Stimulated activated CD8-positive, alpha-beta memory T cell treated with anti-CD3 and anti-CD28 coated beads, Interleukin-15, amount 100 ng/mL, for 1 hour (primary cell): ENCODE measurements at places on chromosomes 4 and X.
A peak's percentile ranks its signal among the peaks of the same experiment; 100 is the strongest.

DNA sequence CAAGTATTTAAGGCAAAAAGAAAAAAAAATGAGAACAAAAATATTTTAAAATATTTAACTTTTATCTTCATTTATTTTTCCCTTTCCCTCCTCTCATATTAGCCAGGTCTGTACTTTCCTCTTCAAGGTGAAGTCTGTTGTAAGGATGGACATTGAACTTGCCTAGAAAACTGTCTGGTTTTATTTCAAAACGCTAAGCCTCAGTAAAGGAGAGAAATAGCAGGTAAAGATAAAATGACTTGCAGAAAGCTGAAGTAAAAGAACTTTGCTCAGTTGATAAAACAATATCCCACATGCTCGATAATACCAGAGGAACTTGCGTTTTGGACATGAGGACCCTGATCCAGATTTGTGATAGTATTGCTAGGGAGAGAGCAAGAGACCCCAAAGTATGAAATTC is 28.6 kb upstream of the METAP1 start:
- no peak for DNase-seq

DNA sequence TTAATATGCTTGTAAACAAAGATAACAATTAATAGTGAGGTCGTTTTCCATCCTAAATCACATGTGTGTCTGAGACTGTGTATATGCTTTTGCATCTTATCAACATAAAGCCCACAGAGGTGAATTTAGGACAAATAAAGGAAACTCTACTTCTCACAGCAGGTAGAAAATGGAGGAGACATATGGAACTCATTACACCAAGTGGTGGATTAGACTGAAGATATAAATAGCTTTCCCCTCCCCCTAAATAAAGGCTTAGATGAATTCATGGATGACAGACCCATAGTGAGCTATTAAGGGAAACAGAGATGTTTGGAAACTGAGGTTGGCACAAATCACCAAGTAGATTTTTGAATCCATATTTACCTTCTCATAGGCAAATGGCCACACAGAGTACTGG is 79.7 kb downstream of the GRIA3 start:
- no peak for DNase-seq

GRCh38 chr4:146550161-146550560 is 28.4 kb upstream of the SLC10A7 start:
- no peak for DNase-seq

GRCh38 chr4:56409511-56410090 is 22.3 kb upstream of the AASDH start:
- DNase-seq = no peak

GRCh38 chr4:102348701-102349100 is 3.4 kb upstream of the SLC39A8 start:
- no peak for DNase-seq

DNA sequence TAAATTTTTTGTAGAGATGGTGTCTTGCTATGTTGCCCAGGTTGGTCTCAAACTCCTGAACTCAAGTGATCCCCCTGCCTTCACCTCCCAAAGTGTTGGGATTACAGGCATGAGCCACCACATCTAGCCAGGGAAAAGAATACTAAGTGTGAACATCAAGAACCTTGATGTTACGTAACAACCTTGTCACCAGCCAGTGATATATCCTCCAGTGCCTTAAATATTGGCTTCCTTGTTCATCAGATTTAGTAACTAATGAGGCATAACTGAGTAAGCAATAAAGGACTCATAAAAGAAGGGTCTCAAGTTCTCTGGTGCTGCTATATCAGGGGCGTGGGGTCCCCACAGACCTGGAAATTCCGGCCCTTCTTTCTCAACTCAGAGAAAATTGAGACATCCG is 60.5 kb upstream of the ENPEP start:
- DNase-seq = no peak

GRCh38 chrX:111411983-111412382 is at the start of gene DCX:
Gene DCX (minus strand): TSS chrX:111412192. CDS start chrX:111410398, 1,794 bp downstream.
- no peak for DNase-seq

GRCh38 chr4:75169427-75169826 is 236.5 kb downstream of the PARM1 start:
- DNase-seq = no peak

DNA sequence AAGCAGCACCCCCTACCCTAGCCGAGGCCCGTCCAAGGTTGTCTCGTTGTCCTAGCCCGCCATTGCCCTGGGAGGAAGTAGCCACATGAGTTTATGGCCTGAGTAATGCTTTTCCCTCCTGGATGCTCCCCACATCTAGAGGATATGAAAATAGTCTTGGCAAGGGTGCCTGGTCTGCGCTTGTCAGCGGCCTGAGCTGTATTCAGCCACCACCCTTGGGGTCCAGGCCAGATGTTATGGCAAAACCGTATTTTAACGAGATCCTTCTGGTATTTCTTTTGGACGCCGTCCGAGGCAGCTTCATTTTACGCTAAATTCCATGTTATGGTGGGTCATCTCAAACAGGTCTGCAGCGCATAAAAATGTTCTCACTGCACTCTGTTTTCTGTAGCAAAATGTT is 89.3 kb downstream of the GPR143 start:
- no peak for DNase-seq

DNA sequence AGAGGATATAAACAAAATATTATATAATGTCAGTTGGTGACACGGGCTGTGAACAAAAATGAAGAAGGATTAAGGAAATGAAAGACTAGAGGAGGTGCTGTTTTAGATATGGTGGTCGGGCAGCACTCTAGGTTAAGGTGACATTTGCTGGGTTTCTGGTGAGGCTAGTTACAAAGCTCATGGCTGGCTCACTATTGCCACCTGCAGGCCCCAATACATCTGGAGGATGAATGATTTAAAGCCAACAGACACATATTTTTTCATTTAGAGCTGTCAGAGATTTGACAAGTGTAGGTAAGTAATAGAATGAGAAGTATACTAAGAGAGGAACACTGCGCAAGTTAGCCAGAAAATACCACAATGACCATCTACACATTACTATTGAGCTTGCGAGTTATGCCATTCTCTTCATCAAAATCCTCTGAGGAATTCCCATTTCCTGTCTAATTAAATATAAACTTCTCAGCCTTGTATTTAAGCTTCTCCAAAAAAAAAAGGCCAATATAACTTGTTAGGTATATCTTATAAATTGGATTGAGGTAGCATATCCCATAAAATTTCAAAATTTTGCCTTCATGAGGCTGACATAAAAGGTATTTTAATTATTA is 6.4 kb upstream of the FGG start:
- peak; percentile 11 for DNase-seq

DNA sequence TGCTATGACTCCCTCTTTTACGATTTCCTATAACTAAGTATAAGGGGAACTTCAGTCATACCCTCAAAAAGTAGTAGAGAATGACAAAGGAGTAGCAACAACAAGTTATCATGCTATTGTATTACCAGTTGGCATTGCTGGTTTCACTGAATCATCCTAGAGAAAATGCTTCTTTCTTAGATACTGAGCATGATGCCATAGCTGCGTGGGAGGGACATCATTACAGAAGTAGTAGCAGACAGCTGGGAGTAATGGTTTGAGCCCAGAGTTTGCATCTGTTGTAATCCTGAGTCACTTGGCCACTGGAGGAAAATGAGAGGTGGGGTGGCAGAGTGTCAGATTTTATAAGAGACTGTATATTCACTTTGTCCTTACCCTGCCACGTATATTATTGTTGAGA is 38.6 kb downstream of the MTMR1 start:
- no peak for DNase-seq

- DNase-seq = no peak
These were observed 855.0 kb upstream of the GRID2 start for GRCh38 chr4:91448668-91449330.

GRCh38 chr4:102420563-102421398 is 75.5 kb upstream of the SLC39A8 start:
- DNase-seq = no peak

GRCh38 chr4:23902222-23902804 is 12.5 kb upstream of the PPARGC1A start:
- DNase-seq = no peak

GRCh38 chr4:33998291-33998690 is 2246.0 kb downstream of the ARAP2 start:
- no peak for DNase-seq

DNA sequence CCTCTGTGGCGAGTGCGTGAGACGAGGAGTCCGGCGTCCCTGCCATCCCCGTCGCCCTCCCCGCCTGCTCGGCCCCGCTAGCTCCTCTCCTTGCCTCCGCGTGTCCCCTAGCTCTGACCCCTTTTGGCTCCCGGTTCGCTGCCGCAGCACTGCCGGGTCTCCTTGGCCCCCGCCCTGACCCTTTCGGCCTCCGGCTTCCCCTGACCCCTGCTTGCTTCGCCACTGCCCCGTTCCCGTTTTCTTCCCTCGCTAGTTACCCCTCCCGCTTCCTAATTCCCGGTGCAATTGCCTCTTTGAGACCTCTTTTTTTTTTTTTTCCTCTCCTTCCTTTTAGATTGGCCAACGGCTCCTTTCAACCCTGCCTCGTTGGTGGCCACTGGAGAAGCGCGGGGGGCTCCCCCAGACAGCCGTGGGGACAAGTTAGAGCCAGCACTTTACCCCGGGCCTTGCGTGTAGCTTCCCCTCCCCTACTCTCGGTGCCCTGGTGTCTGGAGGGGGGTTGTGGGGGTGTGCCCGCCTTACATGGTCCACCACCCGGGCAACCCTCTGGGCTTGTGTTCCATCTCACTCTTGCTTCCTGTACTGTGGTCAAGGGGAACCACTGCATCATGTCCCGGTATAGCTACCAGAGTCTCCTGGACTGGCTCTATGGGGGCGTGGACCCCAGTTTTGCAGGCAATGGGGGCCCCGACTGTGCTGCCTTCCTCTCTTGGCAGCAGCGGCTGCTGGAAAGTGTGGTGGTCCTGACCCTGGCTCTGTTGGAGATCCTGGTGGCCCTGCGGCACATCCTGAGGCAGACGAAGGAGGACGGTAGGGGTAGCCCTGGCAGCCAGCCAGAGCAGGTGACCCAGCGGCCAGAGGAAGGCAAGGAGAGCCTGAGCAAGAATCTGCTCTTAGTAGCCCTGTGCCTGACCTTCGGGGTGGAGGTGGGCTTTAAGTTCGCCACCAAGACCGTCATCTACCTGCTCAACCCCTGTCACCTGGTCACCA is 548 bp downstream of the TMEM164 start:
- no peak for DNase-seq

GRCh38 chrX:71579136-71579989 is 1.1 kb downstream of the GCNA start:
- no peak for DNase-seq

DNA sequence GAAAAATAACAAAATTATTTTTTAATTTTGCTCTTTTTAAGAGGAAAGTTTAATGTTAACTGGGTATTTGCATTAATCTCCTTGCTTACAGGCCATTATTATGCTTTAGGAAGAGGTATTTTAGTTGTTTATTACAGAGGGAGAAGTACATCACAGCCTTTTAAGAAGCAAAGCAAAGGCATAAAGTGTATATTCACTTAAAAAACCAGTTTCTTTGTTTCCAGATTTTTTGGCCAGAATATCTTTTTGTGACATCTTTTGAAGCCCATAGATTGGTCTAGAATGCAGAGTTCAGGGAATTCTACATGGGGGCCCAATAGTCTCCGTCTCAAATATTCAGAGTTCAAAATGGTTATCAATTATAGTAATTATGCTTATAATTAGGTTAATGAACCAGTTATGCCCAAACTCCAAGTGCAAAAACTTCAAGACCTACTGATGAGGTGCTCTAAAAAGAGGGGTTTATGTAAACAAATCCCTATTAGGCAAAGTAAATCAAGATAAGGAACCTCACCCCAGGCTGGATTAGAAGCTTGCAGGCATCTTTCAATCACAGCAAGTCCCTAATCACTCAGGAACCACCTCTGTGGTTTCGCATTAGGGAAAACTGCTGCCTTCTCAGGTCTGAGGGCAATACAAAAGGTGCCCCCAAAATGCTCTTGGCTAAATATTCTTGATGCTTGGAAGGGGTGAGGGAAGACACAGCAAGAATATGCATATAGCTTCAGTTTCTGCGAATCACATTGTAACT is 1.4 kb downstream of the CXXC4 start:
- no peak for DNase-seq

DNA sequence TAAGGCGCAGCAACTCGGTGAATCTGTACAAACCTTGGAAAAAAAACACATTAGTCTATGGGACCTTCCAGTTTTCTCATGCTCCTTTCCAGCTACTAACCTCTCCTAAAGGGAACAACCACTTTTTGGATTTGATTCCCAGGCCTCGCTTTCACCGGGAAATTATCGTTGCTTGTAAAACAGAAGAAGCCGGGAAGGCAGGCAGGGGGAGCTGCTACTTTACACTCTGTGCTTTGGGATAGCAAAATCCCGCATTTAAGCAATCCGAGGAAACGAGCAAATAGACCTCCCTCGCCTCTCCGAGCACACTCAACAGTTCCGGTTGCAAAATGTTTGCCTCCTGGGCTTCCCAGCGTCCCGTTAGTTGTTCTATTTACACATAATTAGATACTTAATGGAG is 1.2 kb downstream of the CD38 start:
- no peak for DNase-seq

- no peak for DNase-seq
These were observed 15.7 kb downstream of the OFD1 start for GRCh38 chrX:13750204-13750603.

DNA sequence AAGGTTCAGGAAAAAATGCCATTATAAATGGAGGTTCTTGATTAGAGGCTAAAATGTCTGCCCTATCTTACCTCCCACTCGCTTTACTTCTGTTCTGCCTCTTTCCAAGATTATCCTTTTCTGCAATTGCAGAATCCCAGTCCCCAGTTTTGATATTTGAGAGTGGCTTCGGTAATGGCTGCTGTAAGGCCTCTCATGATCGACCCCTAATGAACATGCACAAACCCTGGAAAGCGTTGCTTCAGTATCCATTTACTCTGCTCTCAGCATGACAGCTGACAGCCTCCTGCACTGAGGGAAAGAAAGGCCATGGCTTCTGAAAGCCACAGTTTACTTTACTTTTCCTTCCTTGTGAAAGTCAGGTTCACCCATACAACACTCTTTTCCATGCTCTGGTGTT is 325.4 kb upstream of the GALNT7 start:
- no peak for DNase-seq

- DNase-seq = no peak
These were observed 517.0 kb downstream of the ZIC3 start for GRCh38 chrX:138082896-138083295.

DNA sequence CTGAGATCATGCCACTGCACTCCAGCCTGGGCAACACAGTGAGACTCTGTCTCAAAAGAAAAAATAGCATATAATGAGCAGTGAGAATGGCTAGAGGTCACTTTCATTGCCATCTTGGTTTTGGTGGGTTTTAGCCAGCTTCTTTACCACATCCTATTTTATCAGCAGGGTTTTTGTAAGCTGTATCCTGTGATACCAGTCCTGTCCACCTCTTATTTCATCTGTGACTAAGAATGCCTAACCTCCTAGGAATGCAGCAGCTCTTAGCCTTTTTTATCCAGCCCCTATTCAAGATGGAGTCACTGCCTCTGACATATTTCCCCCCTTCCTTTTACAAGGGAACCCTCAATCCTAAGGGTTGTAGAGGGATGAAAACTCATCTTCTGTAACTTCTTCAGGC is 26.1 kb upstream of the IGFBP7 start:
- DNase-seq = no peak

- no peak for DNase-seq
These were observed 59.4 kb upstream of the H2AZ1 start for GRCh38 chr4:100009490-100009889.
